ENCODE measurements at places on chromosomes 12 and 14.

- no peak for DNase-seq
Observed at GRCh38 chr12:14937689-14938088, 648 bp downstream of the ERP27 start.

GRCh38 chr14:98912655-98913054 lies 359.3 kb downstream of the BCL11B start:
- no peak for DNase-seq

DNA sequence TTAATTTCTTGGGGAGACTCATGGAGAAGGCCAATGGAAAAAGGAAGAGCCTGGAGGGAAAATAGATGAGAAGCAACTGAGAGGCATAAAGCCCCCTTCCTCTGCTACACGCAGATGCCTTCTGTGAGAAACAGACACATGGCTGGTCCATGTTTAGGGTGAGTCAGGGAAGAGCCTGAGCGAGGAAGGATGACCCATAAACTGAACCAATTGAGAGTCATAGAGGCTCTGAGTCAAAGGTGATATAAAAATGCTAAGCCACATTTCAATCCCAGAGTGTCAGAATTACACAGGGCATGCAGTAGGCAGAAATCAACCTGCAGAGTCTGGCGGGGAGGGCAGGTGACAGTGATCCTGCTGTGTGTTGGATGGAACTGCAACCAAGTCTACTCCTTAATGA lies 30.1 kb upstream of the NEDD1 start:
- no peak for DNase-seq

DNA sequence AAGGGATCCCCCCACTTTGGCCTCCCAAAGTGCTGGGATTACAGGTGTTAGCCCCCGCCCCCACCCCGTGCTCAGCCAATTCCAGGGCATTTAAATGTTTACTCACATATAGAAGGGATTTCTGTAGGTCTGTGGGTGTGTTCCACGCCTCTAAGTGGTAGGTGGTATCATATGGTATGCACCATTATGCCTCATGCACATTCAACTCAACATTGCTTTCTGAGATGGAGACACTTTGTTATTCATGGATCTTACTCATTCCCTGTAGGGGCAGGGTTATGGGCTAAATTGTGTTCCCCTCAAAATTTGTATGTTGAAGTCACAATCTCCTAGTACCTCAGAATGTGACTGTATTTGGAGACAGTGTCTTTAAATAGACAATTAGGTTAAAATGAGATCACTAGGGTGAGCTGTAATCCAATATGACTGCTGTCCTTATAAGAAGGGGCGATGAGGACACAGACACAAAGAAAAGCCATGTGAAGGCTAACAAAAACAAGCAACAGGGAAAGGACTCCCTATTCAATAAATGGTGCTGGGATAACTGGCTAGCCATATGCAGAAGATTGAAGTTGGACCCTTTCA lies 200.6 kb downstream of the EFCAB11 start:
- no peak for DNase-seq

DNA sequence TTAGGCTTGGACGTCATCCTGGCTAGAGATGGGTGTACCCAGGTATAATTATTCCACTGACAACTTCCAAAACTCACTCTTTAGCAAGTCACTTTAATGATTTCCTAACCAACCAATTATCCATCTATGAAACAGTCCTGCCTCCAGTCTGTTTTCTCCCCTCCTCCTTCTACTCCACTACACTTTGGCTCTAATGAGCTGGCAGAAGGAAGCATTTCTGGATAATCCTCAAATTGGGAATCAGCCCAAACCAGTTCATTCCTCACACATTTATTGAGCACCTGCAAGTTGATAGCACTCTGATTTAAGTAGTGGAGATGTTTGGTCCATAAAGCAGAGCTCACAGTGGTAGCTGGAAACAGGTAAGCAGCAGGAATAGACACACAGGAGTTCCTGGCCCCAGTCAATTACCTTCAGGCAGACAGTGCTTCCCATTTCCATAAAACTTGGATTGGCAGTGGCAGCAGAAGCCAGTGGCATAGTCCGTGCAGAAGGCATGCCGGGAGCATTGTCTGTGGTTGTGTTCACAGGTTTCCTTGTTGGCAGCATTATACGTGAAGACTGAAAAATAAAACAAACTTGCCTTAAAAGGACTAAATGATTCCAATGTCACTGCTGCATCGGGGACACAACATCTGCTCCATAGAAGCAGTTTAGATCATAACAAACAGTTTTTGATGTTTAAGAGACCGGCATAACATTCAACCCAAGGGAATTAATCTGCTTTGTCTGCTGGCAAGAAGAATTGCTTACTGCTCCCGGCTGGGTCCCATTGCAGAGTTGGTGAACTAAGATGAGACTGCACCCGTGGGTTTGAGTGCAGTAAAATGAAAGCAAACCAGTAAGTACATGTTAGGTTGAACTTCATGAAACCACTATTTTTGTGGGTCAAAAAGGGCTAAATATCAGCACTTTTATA lies 26.2 kb downstream of the NID2 start:
- DNase-seq, result no peak

DNA sequence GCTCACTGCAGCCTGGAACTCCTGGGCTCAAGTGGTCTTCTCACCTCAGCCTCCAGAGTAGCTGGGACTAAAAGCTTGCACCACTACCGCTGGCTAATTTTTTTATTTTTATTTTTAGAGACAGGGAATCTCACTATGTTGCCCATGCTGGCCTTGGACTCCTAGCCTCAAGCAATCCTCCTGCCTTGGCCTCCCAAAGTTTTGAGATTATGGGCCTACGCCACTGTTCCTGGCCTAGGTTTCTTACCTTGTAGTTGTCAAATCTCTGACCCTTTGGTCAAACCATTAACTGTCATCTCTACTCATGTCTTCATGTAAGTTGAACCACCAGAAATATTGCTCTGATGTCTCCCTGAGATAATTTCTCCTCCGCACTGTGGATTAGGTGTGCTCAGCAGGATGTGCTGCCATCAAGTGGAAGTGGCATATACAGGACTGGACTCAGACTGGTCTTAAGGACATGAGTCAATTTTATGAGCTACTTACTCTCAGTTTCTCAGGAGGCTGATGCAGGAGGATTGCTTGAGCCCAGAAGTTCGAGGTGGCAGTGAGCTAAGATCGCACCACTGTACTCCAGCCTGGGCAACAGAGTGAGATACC lies 28.5 kb downstream of the ACTR6 start:
- DNase-seq, result no peak

DNA sequence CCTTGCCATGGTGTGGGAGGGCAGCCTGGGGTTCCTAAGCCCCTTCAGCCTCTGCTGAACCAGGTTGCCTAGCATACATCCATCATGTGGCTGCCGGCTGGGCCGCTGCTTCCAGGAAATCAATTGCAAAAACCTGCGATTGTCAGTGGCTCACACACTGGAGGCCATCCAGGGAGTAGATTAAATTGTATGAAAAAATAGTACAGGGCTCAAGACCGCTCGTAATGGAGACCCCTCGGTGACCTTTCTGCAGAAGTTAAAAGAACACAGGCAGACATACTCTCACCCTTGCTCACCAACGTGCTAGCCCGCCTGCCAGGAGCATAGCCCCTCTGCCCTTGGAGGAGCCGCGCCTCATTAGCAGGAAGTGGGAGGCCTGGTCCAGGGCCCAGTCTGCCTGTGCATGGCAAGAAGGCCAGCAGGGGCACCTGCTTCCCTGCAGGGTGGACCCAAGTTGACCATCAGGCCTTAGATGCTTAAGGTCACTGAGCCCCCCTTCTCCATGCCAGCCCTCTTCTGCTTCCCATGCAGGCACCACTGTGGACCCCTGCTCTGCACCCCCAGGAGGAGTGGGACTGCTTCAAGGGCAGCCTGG lies 31.4 kb upstream of the CIPC start:
- no peak for DNase-seq

DNA sequence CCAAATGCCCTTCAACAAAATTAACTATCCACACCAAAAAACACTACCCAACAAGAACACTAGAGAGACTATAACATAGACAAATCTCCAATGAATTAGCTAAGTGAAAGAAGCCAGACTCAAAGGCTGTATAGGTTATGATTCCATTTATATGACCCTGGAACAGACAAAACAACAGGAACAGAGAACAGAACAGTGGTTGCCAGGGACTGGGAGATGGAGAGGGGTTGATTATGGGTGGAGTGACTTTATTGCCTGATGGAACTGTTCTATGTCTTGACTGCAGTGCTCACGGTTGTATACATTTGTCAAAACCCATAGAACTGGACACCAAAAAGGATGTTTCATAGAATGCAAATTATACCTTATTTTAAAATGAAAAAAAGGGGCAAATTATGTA lies 14.9 kb downstream of the CATSPERB start:
- no peak for DNase-seq

GRCh38 chr12:108728820-108729611 lies 2.3 kb downstream of the CORO1C start:
- DNase-seq, result no peak

GRCh38 chr12:27913999-27914614 lies 58.4 kb downstream of the PTHLH start:
- no peak for DNase-seq

- DNase-seq, result no peak
Observed at GRCh38 chr14:36021591-36022320, 154.8 kb downstream of the PTCSC3 start.

DNA sequence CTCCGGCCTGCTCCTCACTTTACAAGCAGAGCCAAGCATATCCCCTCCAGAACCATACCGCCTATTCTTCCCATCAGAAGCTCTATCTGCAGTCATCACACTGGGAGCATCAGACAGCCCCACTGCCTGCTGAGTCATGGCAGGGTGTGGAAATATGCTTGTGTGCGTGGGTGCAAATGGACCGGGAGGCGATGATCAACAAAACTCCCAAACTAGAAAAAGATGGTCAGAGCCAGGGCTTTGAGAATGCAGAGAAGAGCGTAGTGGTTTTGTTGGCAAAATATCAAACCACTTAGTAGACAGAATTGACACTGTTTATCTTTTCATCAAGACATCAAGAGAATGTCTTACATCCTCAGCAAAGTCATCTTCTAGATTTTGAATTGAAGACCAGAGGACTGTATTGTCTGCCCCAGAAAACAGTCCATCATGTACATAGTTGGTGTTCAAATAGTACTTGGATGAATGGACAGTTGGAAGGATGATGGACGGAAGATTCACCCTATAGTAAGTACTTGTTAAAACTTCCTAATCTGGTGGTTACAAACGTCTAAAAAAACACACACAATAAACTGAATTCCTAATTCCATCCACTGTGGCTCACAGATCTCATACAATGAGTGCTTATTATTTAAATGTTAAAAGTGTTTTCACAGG lies 54.9 kb downstream of the VWF start:
- no peak for DNase-seq

DNA sequence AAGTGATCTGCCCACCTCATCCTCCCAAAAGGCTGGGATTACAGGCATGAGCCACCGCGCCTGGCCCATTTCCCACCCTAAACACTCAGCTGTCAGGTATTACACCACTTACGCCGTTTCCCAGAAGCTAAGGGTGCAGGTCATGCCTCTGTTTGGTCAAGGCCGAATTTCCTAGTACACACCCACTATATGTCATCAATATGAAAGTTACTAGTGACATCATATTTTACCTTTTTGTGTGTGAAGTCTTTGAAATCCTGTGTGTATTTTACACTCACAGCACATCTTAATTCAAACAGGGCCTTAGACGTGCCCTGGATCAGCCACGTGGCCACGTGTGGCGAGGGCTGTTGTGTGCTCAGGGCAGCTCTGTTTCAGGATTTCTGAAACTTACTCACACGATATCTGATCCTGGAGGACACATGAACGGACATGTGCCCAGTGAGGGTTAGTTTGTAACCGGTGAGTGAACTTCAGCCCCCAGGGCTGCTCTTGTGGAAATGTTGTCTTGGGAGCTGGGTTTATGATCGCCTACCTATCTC lies 51.8 kb downstream of the GLT1D1 start:
- DNase-seq, result no peak

DNA sequence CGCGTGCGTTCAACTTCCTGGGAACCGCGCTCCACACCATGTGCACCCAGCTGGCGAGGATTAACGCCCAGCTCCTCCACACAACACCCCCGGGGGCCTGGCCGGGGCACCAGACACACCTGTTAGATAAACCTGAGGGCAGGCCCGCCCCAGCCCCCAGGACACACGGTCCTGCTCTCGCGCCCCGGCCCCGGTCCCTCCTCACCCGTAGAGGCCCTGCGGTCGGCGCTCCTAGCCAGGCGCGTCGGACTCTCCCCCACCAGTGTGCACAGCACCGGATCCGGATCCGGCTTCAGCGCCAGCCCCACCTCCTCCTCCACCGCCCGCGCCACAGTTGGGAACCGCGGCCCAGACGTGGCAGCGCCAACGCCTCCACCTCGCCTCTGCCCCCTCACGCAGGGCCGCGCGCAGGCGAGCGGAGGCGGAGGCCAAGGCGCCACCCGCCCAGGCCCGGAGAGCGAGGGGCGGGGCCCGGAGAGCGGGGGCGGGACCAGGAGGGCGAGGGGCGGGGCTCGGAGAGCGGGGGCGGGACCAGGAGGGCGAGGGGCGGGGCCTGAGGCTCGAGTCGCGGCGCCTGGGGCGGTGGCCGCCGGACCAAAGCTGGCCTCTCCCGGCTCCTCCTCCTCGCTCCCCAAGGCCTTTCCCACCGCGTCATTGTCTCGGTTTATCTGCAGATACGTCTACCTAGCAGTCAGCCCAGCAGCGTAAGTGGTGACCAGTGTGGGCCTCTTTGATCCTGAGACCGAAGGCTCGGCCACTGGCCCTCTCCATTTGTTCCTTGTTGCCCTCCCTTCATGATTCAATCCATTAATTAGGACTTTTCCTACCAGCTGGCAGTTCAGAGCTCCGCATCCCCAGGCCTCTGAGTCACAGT lies at the start of gene GNPNAT1:
Gene GNPNAT1 (minus strand): TSS at position 385 of the 874 bp plus-strand sequence. CDS start 6,957 bp downstream, outside the sequence.
- DNase-seq, result peak; percentile 95

DNA sequence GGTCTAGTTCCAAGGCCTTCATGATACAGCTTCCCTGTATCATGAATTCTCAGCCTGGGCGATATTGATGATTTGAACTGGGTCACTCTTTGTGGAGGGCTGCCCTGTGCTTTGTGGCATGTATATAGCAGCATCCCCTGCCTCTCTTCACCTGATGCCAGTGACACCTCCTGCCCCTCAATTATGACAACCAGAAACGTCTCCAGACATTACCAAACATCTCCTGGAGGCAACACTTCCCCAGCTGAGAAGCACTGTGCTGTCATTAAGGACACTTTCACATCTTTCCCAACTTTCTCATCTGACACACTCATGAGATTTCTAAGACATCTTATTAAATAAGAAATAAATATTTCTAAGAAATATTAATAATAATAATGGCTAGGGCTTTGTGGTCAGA lies 315.3 kb downstream of the BCL11B start:
- DNase-seq, result no peak

GRCh38 chr14:59275668-59276067 lies 87.2 kb downstream of the DAAM1 start:
- DNase-seq, result no peak

Data from immature natural killer cell (primary cell).